Ovary (tissue), 10 donors: ENCODE measurements at places on chromosomes 3 and 15. TPM values are rescaled to one million over a fixed set of nuclear protein-coding genes. Genes with fewer than 3 reads are reported as not detected.

CACNA2D3 gene
- 3.1 TPM for total RNA-seq

DNA sequence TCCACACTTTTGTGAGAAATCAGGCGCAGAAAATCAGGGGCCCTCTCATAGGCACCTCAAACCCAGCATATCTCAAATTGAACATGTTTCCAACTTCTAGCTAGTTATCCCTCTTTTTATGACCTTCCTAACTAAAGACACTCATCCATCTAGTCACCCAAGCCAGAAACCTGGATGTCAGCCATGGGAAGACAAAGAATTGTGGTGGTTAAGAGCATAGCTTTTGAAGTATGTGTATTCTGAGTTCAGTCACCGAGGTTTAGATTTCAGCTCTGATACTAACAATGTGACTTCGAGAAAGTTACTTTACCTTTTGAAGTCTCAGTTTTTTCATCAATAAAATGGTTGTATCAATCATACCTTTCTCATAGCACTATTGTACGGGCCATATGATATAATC, 495.5 kb downstream of the NLGN1 start:
- H3K36me3 ChIP-seq: no peaks in the 10 kb centered on the region
- no peaks in the 10 kb centered on the region for H3K4me1 ChIP-seq
- H3K4me3 ChIP-seq: no peak overlapping the region
- DNase-seq: no peak

DNA sequence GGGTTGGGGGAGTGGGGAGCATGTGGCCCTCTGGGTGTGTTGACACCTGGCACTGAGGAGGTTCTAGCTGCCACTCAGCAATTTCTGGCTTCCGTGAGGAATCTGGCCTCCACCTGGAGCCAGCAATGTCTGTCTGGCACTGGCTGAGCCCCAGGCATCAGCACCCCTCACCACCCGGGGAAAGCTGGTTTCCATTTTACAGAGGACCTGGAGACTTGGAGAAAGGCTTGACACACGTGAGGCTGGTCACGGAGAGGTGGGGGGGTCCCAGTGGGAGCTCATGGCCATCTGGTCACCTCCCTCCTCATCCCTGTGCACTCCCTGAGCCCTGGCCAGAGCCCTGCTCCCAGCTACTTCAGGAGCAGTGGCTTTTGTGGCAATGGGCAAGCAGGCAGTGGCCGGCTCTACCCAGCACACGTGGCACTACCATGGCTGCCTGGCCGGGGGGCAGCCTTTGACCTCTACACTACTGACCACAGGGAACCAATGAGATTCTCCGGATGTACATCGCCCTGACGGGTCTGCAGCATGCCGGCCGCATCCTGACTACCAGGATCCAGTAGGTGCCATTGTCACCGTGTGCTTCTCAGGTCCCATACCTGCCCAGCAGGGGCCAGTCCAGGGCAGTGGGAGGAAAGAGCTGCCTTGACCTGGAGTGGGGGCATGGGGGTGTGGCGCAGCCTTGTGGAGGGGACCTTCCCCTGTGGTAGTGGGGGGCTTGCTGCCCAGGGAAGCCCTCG, 28.5 kb downstream of the ACAD9 start:
- no peak for DNase-seq
- no peak overlapping the region for H3K27ac ChIP-seq
- H3K36me3 ChIP-seq: no peaks in the 10 kb centered on the region
- no peaks in the 10 kb centered on the region for H3K27me3 ChIP-seq

TP63 gene
- 0.18 TPM for total RNA-seq

ZBED2 gene
- total RNA-seq: not detected

DNA sequence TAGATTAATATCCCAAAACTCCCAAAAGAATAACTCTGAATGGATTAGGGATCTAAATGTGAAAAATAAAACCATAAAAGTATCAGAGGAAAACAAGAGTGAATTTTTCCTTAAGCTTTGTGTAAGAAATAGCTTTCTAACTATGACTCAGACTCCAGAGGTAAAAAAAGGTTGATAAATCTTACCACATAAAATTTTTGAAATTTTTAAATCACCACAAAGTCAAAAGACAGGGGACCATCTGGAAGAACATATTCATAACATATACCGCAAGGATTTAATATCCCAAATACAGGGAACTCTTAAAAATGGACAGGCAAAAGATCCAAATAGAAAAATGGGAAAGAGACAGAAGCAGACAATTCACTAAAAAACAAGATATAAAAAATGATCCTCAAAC, 145.0 kb downstream of the ARNT2 start:
- H3K4me3 ChIP-seq: no peak overlapping the region
- DNase-seq: no peak
- no peaks in the 10 kb centered on the region for H3K27me3 ChIP-seq
- peaks cover 11% of the 10 kb centered on the region for H3K4me1 ChIP-seq

GRCh38 chr3:163490119-163490518, 1588.2 kb downstream of the SI start:
- H3K36me3 ChIP-seq: no peaks in the 10 kb centered on the region
- no peak for DNase-seq
- H3K27me3 ChIP-seq: no peaks in the 10 kb centered on the region
- no peak overlapping the region for H3K4me3 ChIP-seq
- H3K27ac ChIP-seq: no peak overlapping the region

DNA sequence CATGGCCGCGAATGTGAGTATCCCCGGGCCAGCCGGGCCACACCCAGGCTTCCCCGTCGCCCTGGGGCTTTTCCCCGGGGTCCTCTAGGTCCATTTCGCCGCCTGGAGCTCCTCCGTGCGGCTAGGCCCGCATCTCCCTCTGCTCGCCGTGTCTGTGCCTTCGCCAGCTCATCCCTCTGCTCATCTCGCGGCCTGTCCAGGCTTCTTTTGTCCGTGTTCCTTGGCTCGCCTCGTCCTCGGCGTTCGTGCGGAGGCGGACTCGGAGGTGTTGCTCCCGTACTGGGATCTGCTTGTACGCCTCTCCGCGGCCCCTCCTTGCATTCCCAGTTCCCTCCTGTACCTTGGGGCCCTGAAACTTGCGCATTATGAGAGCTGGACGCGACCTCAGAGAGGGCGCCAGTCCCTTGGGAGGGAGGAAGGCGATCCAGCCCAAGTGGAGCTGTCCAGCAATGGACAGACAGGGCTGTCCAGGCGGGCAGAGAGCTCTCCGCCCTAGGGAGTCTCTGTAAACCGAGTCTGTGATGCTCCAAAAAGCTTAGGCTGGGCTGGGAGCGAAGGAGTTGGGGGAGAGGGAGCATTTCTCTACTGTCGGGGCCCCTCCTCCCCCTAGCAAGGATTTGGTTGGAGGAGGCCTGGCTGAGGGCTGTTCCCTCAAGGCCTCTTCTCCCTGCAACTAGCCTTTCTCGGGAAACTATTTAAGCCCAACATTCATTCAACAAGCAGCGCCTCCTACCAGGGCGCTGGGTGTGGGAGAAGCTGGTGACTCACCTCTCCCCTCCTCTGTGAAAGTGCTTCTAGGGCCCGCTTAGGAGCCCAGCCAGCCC, 553 bp downstream of the TMEM43 start:
- no peaks in the 10 kb centered on the region for H3K27me3 ChIP-seq
- DNase-seq: peak; percentile 67
- H3K4me3 ChIP-seq: peak overlapping the region; percentile 72
- no peaks in the 10 kb centered on the region for H3K36me3 ChIP-seq
- H3K27ac ChIP-seq: peak overlapping the region; percentile 88

DNA sequence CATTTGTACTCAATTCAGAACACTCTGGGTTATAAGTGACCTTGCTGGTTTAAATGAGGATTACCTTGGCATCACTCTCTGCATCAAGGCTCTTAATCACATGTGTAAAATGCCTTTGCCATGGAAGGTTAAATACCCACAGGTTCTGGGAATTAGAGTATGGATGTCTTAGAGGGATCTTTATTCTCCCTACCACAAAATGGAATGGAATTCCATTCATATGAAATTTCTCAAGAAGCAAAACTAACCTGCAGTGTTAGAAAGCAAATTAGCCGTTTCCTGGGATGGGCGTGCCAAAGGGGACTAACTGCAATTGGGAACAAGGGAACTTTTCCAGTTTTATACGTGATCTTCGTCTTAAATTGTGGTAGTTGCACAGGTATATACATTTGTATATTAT, 39.8 kb downstream of the TBL1XR1 start:
- no peaks in the 10 kb centered on the region for H3K4me1 ChIP-seq
- H3K36me3 ChIP-seq: no peaks in the 10 kb centered on the region
- H3K27ac ChIP-seq: no peak overlapping the region
- H3K27me3 ChIP-seq: no peaks in the 10 kb centered on the region
- no peak overlapping the region for H3K4me3 ChIP-seq

DNA sequence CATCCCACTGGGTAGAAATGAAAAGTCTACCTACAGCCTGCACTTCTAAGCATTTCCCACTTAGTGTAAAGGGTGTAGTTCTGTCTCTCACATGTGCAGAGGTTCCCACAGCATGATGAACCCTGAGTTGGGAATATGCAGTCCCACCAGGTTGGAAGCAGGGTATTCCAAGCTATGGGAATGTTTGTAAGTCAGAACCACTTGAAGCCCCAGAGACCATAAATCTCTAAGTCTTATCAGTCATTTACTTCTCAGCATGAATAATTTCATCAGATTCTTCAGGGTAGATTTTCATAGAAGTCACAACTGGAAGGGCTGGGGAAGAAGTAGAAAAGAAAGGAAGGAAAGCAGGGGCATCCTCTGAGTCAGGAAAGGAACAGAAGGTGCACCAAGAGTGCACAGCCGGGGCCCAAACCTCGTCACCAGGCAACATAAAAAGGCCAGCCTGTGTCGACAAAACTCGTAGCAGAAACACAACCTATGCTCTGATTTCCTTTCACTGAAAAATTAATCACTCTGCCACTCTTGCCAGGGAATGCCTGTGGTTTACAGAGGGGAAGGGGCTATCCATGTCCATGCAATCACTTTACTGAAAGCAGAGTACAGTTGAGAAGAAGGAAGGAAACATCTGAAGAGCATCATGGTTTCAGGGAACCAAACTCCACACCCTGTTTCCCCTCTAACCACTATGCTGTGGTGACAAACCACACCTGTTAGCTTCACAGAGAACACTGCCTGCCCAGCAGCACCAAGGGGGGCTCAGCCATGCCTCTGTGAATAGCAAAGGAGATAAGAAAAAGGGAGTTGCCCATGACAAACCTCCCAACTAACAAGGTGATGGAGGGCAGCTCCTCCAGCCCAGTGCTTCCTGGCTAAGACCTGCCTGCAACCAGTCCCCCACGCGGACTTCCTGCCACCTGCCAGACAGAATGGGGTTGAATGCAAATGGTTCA, 40.5 kb downstream of the SH3BP5 start:
- peak overlapping the region; percentile 69 for H3K27ac ChIP-seq
- peaks cover 22% of the 10 kb centered on the region for H3K4me1 ChIP-seq
- no peaks in the 10 kb centered on the region for H3K36me3 ChIP-seq
- DNase-seq: no peak

DNA sequence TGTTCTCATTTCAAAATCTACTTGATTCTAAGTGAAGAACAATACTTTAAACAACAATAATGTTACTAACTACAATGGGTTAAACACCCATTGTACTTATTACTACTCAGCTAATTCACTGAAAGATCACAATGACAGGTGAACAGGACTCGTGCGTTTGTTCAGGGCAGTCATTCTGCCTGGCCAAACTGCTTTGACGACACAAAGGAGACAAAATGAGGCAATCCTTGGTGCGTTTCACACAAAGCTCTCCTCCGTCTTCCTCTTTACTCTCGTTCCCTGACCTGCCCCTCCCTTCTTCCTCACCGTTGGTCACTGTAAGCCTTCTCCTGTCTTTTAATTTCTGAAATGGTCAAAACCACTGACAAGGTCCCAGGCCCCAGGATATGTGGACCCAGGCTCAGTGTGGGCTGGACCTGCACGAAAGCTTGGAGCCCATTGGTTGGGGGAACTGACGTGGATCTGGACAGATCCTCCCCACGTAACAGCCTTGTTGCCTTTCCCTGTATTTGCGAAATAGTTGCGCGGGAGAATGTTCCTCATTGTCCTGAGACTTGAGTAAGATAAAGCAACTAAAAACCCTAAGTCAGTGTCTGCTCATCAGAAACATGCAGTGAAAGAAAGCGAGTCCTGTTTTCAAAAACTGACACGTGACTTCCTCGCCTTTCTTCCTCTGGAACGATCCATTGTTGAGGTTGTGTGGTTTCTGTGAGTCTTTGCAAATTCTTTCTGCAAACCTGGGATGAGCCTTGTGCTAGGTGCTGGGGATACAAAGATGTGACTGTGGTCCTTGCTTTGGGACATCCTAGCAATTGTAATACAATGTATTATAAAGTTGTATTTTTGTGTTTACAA, 147.1 kb upstream of the RGMA start:
- no peak for DNase-seq
- no peaks in the 10 kb centered on the region for H3K36me3 ChIP-seq
- no peaks in the 10 kb centered on the region for H3K4me1 ChIP-seq
- no peak overlapping the region for H3K27ac ChIP-seq
- no peaks in the 10 kb centered on the region for H3K27me3 ChIP-seq

DNA sequence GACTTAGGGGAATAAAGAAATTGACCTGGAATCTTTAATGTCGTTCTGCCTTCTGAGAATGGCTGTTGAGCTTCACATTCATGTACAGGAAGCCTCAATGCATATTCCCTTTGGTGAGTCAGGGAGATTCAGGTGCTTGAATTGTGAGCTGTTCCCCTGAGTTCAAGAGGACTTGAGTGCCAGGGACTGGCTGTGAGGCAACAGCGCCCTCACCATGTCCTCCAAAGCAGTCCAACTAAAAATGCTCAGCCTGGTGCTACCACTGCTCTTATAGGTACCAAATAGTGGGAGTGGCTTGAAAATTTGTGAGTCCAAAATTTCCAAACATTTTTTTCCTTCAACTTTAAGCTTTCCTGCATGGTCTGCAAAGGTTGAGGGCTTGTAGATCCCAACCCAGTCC, 54.1 kb downstream of the LEO1 start:
- no peak overlapping the region for H3K27ac ChIP-seq
- DNase-seq: no peak
